Heart left ventricle (tissue), 16 donors: ENCODE measurements at places on chromosomes 1 and 21. TPM values are rescaled to one million over a fixed set of nuclear protein-coding genes. Genes with fewer than 3 reads are reported as not detected.

- DNase-seq: no peak
Observed at GRCh38 chr1:202540014-202540413, 170.2 kb downstream of the SYT2 start.

The CTBS gene
- total RNA-seq: 6.6 TPM

- DNase-seq: no peak
Observed at GRCh38 chr21:24310788-24311187, 1296.5 kb downstream of the MRPL39 start.

The BOLA1 gene
- 15.4 TPM for total RNA-seq

DNA sequence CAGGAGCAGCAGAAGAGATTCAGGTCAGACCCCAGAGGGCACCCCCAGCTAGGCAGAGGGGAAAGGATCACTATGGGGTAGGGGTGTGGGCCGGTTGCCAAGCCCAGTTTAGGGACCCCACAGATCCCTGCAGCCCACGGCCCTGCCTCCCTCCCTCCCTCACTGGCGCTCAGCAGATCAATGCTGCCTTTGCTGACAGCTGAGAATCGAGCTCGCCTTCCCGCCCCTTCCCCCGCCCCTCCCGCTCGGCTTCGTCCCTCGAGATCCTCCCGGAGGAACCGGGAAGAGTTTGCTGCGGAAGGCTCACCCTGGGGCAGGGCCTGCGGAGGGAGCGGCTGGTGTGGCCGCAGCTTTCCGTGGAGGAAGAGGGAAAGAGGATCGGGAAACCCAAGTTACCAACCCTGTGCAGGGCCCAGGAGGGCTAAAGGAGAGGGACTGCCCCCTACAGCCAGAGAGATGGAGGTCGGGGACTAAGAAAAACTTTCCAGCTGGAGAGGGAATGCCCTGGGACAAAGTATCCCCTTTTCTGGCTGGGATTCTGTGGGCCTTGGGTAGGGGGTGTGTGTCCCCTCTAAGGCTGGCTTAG, 1.1 kb upstream of the KCNQ4 start:
- DNase-seq: peak; percentile 40

The TIAM1 gene
- 1.7 TPM for total RNA-seq

DNA sequence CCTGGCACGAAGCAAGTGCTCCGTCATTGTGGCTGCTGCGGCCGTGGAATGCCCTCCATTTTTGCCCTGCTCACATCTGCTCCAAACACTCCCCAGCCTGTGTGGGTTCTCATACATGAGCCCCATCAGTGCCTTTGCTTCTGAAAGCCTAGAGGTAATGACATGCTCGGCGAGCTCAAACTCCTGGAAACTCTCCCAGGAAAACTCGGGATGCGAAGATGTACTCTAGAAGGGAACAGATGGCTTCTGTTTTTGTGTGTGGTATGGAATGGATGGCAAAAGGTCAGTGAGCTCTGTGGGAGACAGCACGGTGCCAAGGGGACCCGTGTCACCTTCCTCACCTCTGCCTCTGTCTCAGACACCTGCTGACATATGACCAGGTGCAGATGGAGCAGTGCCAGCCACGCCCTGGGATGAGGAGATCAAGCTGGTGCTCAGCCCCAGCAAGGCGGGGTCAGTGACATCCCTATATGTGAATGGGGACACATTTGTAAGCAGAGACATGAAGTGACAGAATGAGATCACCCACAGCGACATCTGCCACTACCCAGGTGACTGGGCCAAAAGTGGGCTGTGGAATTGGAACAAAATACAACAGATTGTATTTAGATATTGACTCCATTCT, 84.1 kb upstream of the COX20 start:
- no peak for DNase-seq

The OR2L5 gene
- not detected for total RNA-seq

- no peak for DNase-seq
Observed at GRCh38 chr1:192453360-192453992, 122.1 kb upstream of the RGS1 start.

DNA sequence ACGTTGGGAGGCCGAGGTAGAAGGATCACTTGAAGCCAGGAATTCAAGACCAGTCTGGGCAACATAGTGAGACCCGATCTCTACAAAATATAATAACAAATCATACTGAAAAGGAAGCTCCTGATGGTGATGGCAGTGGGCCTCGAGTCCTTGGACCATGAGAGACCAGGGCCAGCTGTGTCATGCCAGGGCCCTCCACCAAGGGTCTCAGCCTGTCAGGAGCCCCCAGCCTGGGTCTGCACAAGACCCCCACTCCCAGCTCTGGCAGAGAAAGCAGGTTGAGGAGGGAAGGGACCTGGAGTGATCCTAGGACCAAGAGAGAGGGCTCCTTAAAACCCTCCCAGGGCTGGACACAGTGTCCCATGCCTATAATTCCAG, 6.7 kb upstream of the CTRC start:
- no peak for DNase-seq

- peak; percentile 60 for DNase-seq
Observed at GRCh38 chr1:5994713-5995621, 2.7 kb upstream of the NPHP4 start.

The CASP9 gene
- 15.9 TPM for total RNA-seq

The CD1E gene
- total RNA-seq: 0.59 TPM

The KRTAP11-1 gene
- total RNA-seq: not detected

The C1orf141 gene
- total RNA-seq: not detected

The CD5L gene
- total RNA-seq: 0.14 TPM

DNA sequence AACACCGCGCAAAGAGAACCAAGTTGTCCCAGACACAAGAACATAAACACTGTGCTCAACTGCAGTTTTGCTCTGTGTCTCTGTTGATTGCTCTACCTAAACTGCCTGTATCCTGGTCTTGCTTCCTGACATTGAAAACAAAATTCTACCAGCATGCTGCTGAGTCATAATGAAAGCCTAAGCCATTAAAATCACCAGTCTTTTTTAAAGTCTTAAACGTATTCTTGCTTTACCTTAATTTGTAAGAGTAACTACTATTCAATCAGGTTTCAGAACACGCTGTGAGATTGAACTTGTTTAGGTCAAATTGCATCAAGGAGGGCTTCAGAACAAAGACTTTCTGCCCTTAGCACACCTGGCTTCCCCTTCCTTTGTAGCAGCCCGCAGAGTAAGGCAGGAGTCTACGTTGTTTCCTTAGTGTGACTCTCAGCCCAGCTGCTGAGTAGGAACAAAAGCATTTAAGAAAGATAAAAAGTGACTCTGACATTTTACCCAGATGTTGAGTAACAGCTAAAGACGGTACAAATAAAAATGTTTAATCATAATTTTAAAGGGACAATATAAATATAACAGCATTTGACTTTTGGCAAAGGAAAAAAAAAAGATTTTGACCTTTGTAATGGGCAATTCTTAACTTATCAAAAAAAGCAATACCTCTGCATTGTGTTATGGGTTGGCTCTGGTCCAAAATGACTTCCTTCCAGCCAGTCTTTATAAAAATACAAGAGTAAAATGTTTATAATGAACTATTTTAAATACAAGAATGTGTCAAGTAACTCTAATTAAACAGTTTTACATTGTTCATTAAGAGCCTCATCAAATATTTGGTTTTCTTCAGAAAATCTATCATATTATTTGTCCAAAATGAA, 186.9 kb upstream of the ADGRL4 start:
- DNase-seq: peak; percentile 18

The RAB25 gene
- total RNA-seq: not detected

The PLPPR5 gene
- not detected for total RNA-seq

DNA sequence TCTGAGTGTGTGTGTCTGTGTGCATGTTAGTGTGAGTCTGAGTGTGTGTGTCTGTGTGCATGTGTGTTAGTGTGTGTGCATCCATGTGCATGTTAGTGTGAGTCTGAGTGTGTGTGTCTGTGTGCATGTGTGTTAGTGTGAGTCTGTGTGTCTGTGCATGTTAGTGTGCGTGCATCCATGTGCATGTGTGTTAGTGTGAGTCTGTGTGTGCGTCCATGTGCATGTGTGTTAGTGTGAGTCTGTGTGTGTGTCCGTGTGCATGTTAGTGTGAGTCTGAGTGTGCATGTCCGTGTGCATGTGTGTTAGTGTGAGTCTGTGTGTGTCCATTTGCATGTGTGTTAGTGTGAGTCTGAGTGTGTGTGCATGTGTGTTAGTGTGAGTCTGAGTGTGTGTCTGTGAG, 76.6 kb upstream of the ACTRT2 start:
- DNase-seq: no peak

- peak; percentile 39 for DNase-seq
Observed at GRCh38 chr1:85465099-85465785, at the start of gene DDAH1. DDAH1 (minus strand) TSS chr1:85465159; CDS start chr1:85465045, 114 bp downstream.

GRCh38 chr1:112528076-112528475, 19.3 kb downstream of the WNT2B start:
- DNase-seq: no peak

- no peak for DNase-seq
Observed at GRCh38 chr21:28982637-28983036, 10.0 kb downstream of the LTN1 start.

The PTAFR gene
- total RNA-seq: 1.6 TPM

DNA sequence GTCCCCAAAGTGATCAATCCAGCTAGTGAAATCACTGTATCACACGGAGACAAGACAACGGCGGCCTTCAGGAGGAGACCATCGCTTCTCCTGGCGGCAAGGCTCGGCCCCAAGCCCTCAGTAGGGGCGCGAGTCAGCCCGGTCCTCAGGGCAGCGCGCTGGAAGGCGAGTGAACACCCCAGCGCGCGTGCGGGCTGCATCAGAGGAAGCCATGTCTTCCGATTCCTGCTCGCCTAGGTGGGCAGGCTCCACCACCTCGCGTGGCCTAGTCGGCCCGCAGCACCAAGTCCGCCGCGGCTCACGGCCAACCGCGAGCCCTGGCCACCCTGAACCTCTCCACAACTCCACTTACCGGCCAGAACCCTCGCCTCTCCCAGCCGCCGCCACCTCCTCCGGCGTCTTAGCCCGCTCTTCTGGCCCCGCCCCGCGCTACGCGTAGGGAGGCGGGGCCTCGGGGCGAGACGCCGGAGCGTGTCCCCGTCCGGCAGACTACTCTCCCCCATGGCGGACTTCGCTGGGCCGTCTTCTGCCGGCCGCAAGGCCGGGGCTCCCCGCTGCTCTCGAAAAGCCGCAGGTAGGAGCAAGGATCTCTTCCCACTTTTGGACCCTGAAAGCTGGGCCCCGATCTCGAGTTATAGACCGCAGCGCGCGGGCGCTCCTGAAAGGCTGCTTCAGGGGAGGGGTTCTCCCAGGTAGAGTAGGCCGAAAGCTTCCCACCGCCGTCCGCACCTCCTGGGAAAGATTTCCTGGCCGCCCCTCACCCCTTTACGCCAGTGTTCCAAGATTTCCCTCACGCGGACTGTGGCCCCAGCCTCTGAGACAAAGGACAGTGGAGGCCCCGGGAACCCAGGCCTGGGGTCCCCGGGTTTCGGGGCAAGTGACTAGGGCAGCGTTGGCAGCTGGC, at the start of the genes GLMN and RPAP2:
TSS of gene GLMN (minus strand) at position 415 of the 904 bp plus-strand sequence. CDS start 988 bp downstream, outside the sequence.
TSS of gene RPAP2 (plus strand) at position 487 of the 904 bp plus-strand sequence. CDS start at position 502, 15 bp downstream.
- peak; percentile 91 for DNase-seq

The FNDC10 gene
- 2.0 TPM for total RNA-seq

GRCh38 chr1:228207851-228208821, at the start of gene OBSCN:
OBSCN (plus strand) TSS chr1:228208044; CDS start chr1:228211784, 3,740 bp downstream.
- DNase-seq: peak; percentile 75

DNA sequence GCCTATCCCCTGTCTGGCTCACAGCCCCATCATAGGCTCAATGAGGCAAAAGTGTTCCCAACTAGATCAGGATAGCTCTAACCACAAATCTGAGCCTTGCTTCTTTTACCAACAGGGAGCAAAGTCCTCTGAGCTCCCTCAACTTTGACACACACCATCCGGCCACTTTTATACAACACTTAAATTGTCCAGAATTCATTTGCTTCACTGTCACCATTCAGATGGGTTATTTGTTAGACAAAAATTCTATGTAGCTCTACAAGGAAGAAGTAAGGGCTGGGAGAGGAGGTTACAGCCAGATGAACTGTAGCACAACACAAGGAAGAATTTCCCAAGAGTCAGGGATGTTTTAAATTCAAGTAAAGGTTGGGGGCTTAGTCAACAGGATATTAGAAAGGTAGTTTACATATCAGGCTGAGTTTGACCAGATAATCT, 50.8 kb downstream of the TGFBR3 start:
- no peak for DNase-seq

DNA sequence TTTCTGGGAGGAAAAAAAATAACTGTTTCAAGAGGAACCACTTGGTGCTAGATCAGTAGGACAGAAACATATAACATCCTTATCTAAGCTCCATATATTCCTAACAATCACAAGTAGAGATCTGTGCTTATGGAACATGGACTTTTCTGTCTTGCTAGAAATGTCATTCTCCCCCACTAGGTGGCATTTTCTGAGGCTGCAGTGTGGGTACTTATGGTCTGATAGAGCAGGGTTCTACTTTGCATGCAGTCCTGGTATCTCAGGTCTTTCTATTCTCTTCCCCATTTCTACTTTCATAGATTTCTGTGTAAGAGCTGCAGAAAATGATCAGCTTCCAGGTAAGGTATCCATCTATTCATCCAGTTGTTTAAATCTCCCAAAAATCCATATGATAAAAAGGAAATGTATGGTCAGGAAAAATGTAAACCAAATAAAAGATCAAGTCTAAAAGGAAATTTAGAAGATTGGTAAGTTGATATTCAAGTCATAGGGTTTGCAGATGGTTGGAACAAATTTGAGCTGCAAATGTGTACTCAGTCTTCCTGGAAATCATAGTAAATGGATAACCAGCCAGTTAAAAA, 1.5 kb downstream of the ZNF684 start:
- no peak for DNase-seq

DNA sequence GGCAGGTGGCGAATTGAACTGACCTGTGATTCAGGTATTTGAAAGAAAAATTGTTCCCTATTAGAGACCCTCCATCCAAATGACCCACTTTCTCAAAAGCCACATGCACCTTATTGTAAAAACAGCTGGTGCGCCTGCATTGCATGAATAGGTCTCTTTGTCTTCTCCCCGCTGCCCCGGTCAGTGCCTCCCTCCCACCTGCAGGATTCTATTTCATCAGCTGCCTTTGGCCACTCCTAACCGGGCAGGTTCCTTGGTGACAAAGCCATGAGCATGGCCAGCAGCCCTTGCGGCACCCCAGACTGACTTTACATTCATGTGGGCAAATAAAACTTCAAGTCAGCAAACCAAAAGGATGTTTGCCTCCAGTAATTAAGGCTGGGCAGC, 6.4 kb downstream of the TMPRSS3 start:
- no peak for DNase-seq

The SFT2D2 gene
- 33.3 TPM for total RNA-seq

The ANGPTL3 gene
- not detected for total RNA-seq

GRCh38 chr1:175862408-175862807, 119.0 kb upstream of the TNR start:
- DNase-seq: no peak

DNA sequence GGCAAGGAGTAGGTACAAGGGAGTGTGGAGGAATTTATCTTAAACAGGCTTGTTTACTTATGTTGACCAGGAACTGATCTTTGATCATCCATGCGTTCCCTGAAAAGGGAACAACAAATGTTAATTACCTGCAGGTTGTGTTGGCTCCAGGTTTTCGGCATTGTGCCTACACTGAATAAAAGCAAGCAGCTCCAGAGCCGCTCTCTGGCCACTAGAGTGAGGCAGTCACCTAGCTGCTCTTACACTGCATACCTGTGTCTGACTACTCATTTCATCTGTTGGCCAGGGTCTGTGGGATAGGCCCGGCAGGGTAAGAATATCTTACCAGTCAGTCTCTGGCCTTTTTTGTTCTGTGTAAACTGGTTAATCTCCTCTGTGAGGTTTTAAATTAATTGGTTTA, 183.6 kb downstream of the HFM1 start:
- no peak for DNase-seq

The PIK3C2B gene
- total RNA-seq: 19.8 TPM
